ENCODE measurements at places on chromosomes 5 and 9.

- DNase-seq: peak; percentile 61
Observed at GRCh38 chr5:1008451-1009358, at the start of gene NKD2. TSS of gene NKD2 (plus strand) at chr5:1008802. CDS start at chr5:1009058, 256 bp downstream.

DNA sequence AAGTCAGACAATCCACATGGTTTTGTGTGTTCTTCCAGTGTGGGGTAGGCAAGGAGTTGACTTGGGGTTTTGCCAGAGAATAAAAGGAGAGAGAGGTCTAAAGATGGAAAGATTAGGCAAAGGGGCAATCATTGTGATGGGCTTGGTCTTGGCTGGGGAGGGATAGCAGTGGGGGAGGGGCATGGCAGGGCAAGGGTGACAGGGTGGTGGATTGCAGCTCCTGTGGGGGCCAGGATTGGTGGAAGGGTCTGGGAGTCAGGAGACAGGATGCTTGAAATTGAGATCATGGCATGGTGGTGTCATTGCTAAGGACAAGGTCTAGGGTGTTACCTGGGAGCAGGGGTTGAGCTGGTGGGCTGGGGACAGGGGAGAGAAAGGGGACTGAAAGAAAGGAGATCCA, 57.6 kb downstream of the ZNF618 start:
- DNase-seq: no peak

GRCh38 chr9:88952086-88952615, 39.1 kb upstream of the S1PR3 start:
- no peak for DNase-seq

GRCh38 chr5:96283589-96283988, 149.5 kb downstream of the PCSK1 start:
- no peak for DNase-seq

GRCh38 chr5:95839658-95840057, 17.1 kb upstream of the GLRX start:
- no peak for DNase-seq

- peak; percentile 43 for DNase-seq
Observed at GRCh38 chr9:138100711-138101350, 223.2 kb downstream of the CACNA1B start.
